ENCODE measurements at places on chromosomes 2 and 18. TPM values are rescaled to one million over a fixed set of nuclear protein-coding genes. Genes with fewer than 3 reads are reported as not detected.

DNA sequence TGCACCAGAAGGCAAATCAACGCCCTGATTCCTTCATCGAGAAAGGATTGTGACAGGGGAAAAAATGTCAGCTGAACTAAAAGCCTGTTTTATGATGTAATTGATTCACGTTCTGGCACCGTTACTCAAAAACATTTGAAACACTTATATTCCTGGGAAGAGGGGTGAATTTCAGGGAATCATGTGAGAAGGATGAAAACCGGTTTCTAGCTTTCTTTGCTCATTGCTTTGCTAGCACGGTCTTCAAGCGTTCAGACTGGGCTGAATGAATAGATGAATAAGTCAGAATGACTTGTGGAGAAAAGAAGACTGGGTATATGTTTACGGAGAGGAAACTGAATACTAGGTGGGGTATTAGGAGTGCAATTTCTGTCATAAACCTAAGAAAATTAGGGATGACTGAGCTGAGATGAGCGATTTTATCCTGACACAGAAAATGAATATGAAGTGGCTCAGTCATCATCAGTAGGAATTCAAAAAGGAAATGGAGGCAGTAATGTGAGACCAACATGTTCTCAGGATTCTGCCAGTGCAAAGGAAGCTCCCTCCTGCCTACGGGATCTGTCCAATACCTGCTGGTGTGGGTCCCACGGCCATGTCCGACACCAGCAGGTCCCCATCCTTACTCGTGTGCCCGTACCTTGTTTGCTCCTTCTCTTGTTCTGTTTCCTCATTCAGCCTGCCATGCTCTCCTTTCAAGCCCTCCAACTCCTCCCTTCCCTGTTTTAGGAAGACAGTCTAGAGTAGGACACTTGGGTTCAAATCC is 124.7 kb upstream of the ARL5A start:
- no peak for DNase-seq

DNA sequence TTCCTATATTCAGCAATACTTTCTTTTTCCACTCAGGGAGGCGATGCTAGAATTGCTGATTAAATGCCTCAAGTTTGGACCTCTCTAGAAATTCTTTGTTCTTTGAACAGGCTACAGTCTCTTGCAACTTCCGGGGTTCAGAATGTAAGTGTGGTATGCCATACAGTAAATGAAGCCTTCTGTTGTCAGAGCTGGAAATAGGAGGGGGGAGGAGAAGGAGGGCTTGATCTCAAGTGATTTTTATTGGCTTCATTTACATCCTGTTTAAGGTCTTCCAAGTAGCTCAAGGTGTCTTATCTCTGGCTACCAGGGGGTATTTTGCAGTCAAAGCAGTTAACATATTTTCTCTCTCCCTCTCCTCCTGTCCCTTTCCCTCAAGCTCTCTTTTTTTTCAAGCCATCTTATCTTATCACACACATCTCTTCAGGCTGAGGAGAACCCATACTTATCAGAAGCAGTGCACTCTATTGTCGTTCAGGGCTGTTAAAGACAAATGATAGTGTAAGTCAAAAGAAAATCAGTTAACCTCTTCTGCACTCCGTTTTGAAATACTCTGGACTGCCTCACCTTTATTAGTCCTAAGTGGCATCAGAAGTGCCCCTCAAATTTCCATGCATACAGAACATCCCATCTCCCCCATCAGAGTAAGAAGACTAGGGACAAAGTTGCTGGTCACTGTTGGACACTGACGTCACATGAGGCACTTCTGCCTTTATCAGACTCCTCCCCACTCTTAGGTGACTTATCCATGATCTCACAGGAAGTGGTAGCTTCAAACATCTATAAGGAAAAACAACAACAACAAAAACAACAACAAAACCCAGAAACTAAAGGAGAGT is 112.2 kb downstream of the ZNF521 start:
- no peak for DNase-seq

GRCh38 chr2:133421516-133422324 is 146.5 kb downstream of the NCKAP5 start:
- peak; percentile 40 for DNase-seq

- no peak for DNase-seq
These were observed 289.2 kb upstream of the KYNU start for GRCh38 chr2:142588269-142588668.

DNA sequence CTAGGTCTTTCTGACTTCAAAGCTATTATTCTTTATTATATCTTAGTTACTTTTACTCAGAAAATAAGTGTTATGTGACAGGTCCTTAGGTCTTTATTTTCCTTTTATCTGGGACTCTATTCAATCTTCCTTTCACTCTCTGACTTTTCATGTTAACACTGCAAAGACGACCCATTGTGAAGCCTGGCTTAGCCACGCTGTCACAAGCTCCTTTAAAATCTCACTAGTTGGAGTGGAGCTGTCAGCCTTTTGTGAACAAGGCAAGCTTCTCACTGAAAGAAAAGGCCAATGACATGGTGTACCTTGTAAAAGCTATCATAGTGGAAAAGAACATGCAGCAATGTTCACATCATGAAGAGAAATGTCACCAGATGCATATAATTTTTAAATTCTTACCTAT is 1130.7 kb upstream of the FAM98A start:
- no peak for DNase-seq

DNA sequence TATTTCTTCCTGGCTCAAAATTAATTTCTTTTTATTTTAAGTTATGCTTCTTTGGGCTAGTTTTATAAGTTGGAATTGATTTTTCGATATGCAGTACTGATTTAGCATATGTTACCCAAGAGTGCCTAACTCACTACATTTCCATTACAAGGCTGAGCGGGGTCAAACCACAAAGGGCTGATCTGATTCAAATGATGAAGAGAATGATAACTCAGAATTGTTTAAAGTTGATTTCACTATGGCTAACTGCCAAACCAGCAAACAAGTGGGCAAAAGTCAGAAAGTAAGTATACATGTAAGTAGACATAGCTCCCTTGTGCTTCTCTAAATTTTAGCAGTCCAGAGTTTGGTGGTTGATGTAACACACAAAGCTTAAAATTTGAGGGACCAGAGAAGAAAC is 35.6 kb downstream of the RAD51AP2 start:
- no peak for DNase-seq

- no peak for DNase-seq
These were observed 47.4 kb downstream of the VWA3B start for GRCh38 chr2:98134172-98135005.

DNA sequence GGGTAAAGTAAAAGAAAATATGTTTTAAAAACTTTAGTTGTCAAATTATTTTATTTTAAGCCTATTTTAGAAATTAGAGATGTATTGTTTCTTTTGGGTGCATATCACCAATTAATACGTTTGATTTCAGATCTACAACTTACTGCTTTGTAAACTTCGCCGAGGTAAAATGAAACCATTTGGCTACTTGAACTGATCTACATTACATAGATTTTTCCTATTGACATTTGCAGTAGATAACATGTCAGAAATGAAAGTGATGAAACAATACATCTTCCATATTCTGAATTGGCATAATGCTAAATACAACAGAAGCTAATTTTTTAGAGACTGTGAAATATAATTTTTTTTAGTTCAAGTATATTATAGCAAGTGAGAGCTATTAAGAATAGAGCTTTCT is 39.5 kb downstream of the GLS start:
- DNase-seq, result no peak

GRCh38 chr18:7772510-7772888 is 205.4 kb downstream of the PTPRM start:
- no peak for DNase-seq

GRCh38 chr2:216807857-216808272 is 52.0 kb downstream of the TNP1 start:
- DNase-seq, result no peak

DNA sequence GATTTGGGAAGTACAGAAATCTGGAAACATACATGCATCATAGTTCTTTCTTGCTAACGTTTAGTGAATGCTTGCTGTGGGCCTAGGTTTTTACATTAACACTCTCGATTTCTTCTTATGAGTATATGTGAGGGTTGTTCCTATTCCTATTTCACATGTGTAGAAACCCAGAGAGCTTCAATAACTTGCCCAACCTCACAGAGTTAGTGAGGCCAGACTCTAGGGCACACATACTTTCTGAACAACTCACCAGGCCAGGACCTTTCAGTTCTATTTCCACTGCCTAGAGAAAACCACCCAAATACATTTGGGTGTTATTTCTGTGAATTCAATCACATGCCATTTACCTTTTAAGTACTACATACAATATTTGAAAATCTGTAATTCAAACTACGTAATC is 8.2 kb upstream of the KCTD1 start:
- DNase-seq, result no peak

DNA sequence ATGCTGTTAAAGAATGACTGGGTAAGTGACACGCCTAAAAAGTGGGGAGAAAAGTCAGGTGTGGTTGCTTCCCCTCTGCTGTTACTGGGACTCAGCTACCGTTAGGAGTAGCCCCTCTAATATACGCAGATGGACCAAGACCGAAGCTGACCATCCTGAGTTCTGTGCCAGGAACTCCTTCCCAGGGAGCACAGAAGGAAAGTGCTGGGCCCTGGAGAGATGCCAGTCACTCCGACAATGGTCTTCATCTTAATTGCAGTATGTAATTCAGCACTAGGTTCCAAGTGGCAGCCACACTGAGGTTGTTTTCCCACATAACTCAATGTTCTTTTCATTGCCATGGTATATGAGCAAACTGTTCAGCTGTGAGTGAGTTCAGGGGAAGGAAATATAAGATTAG is 19.6 kb upstream of the TMEM200C start:
- no peak for DNase-seq

DNA sequence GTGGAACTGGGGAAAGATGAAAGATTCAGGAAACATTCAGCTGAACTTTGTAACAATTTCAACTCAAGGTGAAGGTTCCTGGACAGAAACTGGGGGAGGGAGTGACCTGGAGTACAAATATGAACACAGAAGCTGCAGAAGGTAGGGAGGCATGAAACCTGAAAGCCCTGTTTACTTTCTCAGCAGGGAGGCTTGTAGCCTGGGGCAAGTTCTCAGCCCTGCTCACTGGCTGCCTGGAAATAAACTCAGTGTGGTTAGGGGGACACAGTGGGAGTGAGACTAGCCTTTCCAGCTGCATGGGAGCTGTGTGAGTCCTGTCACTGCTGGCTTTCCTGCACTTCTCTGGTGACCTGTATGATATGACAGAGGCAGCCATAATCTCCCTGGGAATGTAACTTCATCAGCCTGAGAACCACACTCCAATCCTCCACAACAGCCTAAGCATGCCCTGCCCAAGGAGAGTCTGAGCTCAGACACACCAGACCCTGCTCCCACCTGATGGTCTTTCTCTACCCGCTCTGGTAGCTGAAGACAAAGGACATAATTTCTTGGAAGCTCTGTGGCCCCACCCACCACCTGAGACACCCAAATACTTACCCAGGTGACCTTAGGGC is 77.0 kb downstream of the ZSWIM2 start:
- DNase-seq, result no peak

GRCh38 chr2:51855683-51856082 is 823.8 kb upstream of the NRXN1 start:
- no peak for DNase-seq

DNA sequence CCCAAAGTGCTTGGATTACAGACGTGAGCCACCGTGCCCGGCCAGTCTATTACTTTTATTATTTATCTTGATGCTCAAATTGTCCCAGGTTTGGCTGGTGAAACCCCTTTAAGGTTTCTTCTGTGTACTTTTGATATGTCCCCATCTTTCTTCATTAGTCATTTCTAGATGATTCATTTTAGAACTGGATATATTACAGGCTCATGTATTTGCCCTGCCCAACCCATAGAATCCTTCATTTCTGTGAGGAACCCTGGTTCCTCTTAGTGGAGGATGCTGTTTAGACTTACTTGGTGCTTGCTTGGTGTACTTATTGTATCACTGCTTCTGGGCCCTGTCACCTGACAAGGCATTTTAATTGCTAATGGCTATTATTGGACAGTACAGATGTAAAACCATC is 40.1 kb downstream of the KCMF1 start:
- no peak for DNase-seq

- no peak for DNase-seq
These were observed 242.4 kb downstream of the LPIN1 start for GRCh38 chr2:11988691-11989353.

DNA sequence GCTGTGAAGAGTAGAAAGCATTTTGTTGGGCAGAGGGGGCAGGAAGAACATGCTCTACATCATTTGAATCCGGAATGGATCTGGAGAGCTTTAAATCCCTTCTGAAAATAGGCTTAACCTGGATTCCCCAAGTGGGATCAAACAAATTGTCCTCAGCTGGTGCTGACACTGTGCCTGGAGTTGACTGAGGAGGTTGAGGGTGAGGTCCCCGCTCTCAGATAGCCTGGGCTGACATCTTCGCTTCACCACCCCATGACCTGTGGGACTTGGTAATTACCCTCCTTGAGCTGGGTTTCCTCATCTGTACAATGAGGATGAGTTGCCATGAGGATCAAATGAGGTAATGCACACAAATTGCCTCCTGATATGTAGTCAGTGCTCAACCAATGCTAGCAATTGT is 117.8 kb upstream of the SMAD2 start:
- DNase-seq, result no peak

DNA sequence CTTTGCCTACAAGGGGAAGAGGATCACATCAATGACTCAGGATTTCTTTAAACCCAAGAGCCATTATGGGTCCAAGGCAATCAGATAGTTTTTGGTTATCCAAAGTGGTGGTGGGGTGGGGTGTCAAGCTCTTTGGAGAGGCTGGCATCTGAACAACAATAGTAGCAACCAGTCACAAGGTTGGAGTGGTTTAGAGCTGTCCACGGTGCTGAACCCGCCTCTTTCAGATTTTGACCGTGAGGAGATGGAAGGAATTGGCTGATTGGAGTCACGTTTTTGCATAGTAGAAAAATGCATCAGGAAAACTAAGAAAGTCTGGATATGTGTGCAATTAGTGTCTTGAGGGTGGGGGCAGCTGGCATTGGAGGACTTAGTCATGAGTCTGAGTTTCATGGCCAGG is 159.9 kb downstream of the LOXHD1 start:
- DNase-seq, result peak; percentile 33

DNA sequence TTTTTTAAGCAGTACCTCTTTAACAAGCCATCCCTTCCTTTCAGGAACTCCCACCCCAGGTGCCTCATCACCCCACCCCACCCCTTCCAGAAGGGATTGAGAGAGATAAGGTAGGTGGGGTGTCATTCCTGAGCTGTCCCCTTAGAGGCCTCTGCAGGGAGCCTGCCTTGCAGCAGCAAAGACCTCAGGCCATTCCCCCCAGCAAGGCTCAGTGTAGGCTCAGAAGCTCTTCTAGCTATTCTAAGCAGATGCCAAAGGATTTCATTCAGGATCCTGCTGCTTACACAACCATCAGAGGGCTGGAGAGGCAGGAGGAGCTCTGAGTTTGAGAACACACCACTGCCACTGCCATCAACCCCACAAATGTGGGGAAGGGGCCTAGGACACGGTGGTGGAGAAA is 5.8 kb upstream of the FIGLA start:
- DNase-seq, result no peak

Gene BUB1
- total RNA-seq, result 3.8 TPM

Gene LYPD6
- total RNA-seq, result 4.0 TPM

Gene PPP3R1
- total RNA-seq, result 54.7 TPM

Gene KCNS3
- total RNA-seq, result 21.2 TPM

Gene LDLRAD4
- total RNA-seq, result 49.0 TPM

Gene PLA2R1
- 11.4 TPM for total RNA-seq

Gene TUBA3D
- not detected for total RNA-seq

Gene CYP27C1
- 0.34 TPM for total RNA-seq
